NCI-H524 treated with DMSO at 0.1 percent for 48 hours (cell line): ENCODE measurements at places on chromosomes 4 and X.

GRCh38 chr4:726838-727237 is 21.2 kb downstream of the PCGF3 start:
- DNase-seq: no peak

- DNase-seq: no peak
Measured at GRCh38 chr4:144579411-144580030, 66.4 kb upstream of the HHIP start.

GRCh38 chr4:183287677-183288076 is 32.4 kb downstream of the CLDN22 start:
- DNase-seq: no peak

GRCh38 chr4:13546941-13547484 is 2.7 kb upstream of the NKX3-2 start:
- no peak for DNase-seq

GRCh38 chr4:150817804-150818528 is 197.1 kb downstream of the LRBA start:
- DNase-seq: no peak

DNA sequence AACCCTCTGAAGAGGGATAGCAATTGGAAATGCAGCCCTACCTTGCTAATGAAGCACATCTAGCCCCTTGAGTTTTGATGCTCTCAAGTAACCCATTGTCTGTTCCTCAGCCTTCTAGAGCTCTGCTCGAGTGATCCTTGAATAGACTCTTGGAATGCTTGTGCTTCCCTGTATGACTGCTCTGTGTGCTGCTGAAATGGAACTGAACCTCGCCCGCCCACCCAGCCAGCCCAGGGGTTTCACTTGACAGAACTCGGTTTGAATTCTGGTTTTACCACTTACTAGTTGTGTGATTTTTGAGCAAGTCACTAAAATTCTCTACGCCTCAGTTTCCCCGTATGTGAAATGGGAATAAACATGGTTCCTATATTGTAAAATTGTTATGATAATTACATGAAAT is 77.1 kb downstream of the MID2 start:
- no peak for DNase-seq

- DNase-seq: no peak
Measured at GRCh38 chr4:106287353-106287969, 28.5 kb downstream of the TBCK start.

DNA sequence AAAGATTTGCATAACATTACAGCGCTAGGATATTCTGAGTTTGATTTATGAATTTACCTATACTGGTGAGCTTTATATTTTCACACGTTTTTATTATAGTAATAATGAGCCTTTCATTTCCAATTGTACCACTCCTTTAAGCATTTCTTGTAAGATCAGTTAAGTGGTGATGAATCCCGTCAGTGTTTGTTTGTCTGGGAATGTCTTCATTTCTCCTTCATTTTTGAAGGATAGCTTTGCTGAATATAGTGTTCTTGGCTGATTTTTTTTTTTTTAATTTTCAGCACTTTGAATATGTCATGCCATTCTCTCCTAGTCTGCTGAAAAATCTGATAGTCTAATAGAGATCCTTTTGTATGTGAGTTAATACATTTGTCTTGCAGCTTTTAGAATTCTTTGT is 70.1 kb downstream of the IL15 start:
- DNase-seq: no peak

- DNase-seq: no peak
Measured at GRCh38 chrX:53738370-53738906, 51.9 kb upstream of the HUWE1 start.

DNA sequence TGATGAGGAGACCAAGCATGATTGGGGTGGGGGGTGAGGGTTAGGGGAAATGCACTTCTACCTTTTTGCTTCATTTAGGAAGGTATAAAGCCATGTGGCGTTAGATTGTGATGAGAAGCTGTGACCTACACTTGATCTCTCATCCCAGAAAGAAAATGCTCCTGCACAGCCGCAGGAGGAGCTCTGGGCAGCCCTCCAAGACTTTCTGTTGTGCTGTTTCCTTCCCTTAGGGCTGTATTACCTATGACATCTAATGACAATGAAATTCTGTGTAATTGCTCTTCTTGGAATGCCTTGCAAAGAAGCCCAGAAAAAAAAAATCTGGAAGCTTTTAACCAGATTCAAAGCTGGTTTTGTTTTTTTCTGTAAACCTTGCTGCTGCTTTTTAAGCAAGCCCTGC is 13.4 kb downstream of the PRPS2 start:
- DNase-seq: no peak

DNA sequence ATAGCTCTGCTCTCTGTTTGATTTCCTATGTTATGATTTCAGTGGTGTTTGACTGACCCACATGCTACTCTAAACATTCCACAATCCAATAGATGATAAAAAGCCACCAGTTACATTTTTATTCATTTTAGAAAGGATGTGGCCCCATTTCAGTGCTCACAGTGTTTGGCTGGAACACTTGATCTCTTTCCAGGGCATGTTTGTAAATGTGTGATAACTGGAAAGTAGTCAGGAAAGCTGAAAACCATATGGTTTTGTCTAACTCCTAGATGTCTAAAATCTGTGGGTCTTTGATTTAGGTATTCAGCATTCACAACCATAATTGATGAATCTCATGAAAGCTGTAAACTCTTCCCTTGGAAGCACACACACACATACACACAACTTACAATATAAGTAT is 904.9 kb upstream of the AGA start:
- DNase-seq: no peak

GRCh38 chr4:19913650-19914049 is 338.1 kb upstream of the SLIT2 start:
- no peak for DNase-seq

DNA sequence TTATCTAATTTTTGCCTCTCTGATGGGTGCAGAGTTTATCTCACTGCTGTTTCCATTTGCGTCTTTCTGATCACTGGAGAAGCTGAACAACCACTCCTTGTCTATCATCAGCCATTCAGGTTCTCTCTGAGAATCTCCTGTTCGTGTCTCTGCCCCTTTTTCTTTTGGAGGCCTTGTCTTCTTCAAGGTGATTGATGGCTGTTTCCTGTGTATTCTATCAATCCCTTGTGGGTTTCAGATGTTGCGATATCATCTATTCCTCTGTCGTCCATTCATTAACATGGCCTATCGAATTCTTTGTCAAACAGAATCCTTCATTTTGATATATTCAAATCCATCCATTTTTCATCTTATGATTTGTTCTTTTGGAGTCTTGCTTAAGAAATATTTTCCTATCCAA is 100.3 kb downstream of the FAM53A start:
- no peak for DNase-seq
